ENCODE measurements at places on chromosomes 16 and 17.

- DNase-seq, result no peak
These were observed 79.8 kb upstream of the GAS7 start for GRCh38 chr17:10278218-10278617.

DNA sequence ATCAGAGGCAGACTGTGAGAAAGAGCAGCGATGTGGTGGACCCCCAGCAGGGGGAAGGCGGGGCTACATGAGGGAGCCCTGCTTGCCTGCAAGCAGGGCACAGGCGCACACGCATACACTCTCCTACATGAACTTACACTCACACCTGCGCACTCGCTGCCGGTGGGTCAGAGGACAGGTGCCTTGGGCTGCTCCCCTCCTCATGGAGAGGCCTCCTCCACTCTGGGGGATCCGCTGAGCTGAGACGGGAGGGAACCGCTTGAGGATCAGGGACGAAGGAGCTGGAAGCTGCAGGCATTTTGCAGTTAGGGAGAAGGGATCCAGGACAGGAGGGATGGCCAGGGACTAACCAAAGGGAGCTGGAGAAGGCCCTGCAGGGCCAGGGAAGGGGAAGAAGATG, 14.2 kb downstream of the OSBPL7 start:
- no peak for DNase-seq

GRCh38 chr16:50573947-50574744, 25.9 kb downstream of the NKD1 start:
- no peak for DNase-seq

DNA sequence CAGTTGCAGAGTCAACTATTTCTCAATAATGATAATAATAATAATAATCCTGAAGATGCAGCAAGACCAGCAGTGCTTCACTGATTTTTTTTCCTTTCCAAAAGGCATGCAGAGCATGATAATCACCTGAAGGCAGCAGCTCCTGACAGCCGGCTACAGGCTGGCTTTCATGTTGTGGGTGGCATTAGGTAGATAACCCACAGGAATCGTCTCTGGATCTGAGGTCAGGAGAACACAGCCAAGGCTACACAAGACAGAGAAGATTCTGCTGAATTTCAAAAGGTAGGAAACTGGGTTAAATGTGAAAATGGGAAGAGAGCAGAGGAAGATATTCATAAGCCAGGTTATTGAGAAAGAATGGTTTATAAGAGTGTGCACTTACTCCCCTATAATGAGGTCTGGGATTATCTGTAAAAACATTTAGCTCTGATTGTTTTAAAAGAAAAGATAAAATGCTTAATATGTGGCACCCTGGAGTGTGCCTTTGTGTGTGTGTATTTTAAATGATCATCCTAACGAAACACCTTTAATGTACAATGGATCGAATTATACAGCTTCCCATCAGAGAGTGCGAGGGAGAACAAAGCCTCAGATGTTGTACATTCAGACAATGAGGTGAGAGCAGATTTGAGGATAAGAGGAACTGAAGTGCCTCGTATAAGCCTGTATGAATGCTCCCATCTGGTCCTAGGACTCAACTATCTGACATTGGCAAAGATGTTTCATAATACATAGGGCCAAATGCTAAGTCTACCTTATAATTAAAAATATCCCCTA, 273.1 kb downstream of the PHKB start:
- no peak for DNase-seq

DNA sequence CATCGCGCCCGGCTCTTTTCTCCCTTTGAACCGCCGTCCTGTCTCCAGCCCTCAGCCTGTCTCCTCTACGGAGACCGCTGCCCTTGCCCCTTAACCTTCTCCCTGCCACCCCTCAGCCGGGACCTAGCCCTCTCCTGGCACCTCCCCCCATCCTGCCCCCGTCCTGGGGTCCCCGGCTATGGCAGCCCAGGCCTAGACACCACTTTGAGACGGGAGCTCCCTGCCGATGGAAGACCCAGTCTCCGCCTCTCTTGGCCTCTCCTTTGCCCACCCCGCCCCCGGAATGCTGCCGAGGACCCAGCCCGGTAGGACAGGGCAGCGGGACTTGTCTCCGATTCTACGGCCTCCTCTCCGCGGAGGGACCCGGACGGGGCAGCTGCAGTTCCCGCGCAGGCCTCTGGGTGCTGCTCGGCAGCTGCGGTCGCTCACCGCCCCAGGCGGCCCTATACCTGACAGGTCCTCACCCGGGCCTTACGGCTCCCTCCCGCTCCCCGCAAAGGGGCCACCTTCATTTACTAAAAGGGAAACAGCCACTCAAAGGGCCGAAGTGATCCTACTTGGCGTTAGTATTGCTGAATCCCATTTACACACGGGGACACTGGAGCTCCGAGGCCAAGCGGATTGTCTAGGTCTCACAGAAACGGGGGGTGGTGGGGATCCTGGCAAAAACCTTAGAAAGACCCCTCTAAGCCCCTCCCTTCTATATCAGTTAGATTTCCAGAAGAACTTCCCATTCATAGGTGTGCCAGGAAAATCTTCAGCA, 32.6 kb upstream of the TAC4 start:
- no peak for DNase-seq

GRCh38 chr16:19135896-19136438, 22.2 kb downstream of the ITPRIPL2 start:
- DNase-seq, result no peak

DNA sequence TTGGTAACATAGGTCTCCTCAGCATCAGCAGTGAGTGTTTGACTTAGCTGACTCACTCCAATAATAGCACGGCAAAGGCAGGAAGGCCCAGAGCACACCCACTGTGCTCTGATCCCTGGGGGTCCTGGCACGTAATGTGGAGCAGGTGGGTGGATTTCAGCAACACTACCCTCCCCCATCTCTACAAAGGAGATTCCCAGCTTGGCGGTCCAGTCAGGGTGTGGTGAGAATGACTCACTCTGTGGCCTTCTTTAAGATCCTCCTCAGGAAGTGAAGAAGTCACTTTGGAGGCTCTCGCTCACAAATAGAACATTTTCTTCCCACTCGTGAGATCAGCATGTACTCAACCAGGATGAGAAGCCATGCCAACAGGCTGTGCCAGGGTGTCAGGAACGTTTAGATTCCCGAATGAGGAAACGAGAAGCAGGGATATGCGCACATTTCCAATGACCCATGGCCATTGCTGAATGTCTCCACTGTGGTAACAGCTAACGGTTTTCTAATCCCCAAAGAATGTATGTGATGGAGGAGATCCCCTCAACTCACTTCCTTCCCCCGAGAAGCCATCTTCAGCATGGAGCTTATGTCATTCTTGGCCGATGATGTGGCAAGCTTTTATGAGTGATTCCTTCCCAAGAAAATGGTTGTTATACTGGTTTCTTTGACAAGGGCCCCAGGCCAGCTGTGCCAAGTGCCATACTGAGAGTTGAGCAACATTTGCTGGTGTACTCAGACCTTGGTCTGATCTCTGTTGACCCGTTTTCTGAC, 365.2 kb downstream of the C16orf95 start:
- DNase-seq, result no peak

DNA sequence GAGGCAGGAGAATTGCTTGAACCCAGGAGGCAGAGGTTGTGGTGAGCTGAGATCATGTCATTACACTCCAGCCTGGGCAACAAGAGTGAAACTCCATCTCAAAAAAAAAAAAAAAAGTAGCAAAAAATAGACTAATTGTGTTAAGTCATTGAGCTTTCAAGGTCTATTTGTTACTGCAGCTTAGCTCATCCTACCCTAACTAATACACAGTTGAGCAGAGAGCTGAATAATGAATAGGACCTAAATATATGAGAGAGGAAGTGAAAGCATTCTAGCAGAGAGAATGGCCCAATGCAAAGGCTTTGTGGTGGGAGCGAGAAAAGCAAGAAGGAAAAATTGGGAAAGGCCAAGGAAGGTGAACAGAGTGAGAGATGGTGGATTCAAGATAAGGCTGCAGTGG, 128.3 kb downstream of the AXIN2 start:
- DNase-seq, result no peak

DNA sequence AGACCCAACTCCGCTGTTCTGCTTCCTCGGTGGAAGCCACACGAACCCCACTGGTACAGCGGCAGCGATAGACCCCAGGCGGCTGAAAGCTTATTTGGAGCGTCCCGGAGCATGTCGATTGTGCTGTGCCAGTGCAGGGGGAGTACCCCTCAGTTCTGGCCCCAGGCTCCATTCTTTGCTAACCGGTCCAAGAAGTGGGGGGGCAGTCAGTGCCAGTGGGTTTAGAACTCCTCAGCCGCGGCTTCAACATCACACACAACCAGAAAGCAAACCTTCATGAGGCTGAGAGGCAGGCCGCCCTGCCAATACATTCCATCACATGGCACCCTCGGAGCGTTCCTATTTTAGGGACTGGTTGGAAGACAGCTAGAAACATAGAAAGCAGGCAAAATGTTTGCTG, 1.7 kb upstream of the MNT start:
- no peak for DNase-seq

GRCh38 chr16:10511829-10512228, 68.6 kb downstream of the EMP2 start:
- DNase-seq, result no peak

DNA sequence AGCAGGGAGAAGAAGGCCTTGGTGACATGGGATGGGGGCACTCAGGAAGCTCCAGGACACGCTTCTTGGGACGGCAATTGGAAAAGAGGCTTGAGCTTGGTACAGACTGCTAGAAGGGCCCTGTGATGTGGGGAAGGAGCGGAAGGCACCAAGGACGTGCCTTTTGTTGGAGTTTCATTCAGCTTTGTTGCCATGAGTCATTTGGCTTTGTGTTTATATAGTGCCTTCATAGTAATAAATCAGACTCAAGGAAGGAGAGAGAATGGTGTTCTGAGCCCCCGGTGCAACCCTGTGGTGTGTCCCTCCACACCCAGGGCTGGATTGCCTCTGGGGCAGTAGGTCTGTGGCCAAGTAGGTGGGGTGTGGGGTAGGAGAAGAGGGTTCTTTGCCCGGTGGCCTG, 7.4 kb upstream of the TBX4 start:
- DNase-seq, result no peak

- DNase-seq, result no peak
These were observed 3.2 kb downstream of the INCA1 start for GRCh38 chr17:4994081-4994595.

DNA sequence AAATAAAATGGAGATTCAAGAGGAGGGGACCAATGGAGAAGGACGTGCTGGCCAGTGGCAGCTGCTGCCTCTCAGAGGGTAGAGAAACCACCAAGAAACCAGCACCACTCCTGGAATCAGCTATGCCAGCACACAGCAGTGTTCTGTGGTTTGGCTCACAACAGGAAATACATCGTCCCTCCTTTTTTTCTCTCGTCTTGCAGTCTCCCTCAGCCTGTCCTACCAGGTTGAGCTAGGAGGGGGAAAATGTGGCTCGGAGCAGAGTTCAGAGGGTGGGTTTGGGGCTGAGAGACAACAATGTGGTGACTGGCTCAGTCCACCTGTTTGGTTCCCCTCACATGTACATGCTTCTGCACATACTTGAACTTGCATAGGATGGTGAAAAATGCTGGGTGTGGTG, 19.9 kb upstream of the SLC16A5 start:
- no peak for DNase-seq

GRCh38 chr16:88459366-88460073, 6.4 kb downstream of the ZFPM1 start:
- DNase-seq, result no peak

- DNase-seq, result no peak
These were observed 18.6 kb downstream of the RNF43 start for GRCh38 chr17:58398574-58399266.

DNA sequence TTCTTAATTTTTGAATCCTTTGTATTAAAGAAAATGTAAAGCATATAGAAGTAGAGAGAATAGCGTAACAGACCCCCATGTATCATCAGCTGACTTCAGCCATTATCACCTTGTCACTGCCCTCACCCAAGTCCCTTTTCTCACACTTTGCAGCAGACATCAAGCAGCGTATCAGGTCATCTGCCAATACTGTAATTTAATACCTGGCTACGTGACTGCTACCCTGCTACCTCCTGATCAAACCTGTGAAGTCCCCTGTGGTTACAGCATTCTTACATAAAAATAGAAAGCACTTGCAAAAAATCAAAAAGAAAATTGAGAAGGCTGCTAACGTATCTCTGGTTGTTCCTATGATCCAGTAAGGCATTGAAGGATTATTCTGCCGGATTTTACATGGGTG, 96.4 kb downstream of the PLCG2 start:
- DNase-seq, result no peak

- DNase-seq, result no peak
These were observed 56.8 kb downstream of the HLF start for GRCh38 chr17:55321427-55322060.

GRCh38 chr17:21212826-21213637, 929 bp downstream of the TMEM11 start:
- no peak for DNase-seq

- no peak for DNase-seq
These were observed 3.9 kb upstream of the KRT28 start for GRCh38 chr17:40803617-40804082.

DNA sequence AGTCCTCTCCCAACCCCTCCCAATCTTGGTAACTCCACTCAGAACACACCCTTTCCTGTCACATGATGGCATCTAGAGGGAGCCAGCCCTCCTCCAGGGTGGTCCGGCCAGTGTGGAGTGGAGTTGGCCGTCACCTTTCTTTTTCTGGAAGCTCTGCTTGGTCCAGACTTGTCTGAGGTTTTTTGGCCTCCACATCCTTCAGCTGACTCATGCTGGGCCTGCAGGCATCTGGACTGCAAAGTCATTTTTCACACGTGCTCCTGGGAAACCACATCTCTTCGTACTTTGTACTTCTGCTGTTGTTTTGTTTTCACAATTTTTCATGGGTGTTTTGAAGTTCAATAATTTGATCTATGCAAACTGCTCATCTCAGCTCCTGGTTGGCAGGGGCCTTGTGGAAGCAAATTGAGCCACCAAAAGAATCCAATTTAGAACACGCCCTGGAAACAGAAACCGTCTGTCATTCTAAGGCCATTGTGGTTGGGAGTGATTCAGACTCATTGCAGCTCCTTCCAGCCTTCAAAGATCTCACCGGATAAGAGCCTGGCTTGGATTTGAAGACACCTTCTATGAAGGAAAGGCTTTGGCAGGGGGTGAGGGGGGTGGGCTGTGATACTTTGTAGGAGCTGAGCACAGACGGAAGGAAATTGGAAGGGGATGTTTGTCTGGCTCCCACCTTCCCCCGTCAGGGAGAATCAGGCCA, 42.4 kb upstream of the NF1 start:
- DNase-seq, result no peak

DNA sequence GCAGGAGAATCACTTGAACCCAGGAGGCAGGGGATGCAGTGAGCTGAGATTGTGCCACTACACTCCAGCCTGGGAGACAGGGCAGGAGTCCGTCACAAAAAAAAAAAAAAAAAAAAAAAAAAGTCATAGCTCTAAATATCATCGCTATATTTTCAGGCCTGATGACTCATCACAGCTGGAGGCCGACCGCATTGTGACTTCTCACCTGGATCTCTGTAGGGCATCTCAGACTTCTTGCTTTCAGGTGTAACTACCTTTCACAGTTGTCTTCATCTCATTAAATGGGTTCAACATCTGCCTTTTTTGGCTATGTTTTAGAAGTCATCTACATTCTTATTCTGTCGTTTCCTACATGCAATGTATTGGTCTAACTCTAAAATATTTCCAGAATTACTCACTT, 353.1 kb upstream of the MON1B start:
- DNase-seq, result no peak
